NCI-H2081 (cell line): ENCODE measurements at places on chromosomes 1 and 21.
A peak's percentile ranks its signal among the peaks of the same experiment; 100 is the strongest.

GRCh38 chr1:44919400-44919799 lies 67.0 kb downstream of the EIF2B3 start:
- no peak for DNase-seq

- no peak for DNase-seq
These were observed 2.6 kb upstream of the MFN2 start for GRCh38 chr1:11977625-11978024.

DNA sequence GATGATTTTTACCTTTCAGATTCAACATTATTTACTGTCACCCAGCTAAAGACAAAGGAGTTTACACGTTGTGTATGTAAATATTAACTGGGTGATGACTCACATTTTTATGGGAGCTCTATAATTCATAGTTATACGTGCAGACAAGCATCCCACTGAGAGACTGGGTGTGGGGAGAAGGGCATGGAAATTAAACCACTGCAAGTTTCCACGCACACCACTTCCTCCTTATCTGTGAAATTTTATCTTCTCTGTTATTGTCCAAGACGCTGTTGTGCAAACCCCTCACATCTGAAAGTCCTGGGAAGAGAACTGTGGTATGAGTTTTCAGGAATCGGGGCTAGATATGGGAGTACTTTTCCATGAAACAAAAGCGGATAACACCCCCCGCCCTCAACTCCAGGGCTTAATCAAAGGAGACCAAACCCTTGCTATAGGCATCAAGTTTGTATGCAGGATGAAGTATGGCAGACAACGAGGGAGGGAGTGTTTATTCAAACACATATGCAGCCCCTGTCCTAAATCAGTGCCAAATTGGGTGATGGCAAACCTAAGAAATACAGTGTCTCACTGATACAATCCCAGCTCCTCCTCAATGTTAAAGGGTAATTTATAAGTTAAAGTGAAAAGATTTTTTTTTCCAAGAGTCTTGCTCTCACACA lies 23.3 kb upstream of the DPT start:
- DNase-seq: no peak

GRCh38 chr1:198798923-198799386 lies 160.1 kb downstream of the PTPRC start:
- DNase-seq: no peak

- DNase-seq: peak; percentile 49
These were observed 11.6 kb downstream of the TINAGL1 start for GRCh38 chr1:31587720-31588423.

GRCh38 chr1:241918879-241919278 lies 38.7 kb upstream of the BECN2 start:
- DNase-seq: no peak

GRCh38 chr1:160748181-160748877 lies 9.3 kb downstream of the SLAMF7 start:
- DNase-seq: no peak

DNA sequence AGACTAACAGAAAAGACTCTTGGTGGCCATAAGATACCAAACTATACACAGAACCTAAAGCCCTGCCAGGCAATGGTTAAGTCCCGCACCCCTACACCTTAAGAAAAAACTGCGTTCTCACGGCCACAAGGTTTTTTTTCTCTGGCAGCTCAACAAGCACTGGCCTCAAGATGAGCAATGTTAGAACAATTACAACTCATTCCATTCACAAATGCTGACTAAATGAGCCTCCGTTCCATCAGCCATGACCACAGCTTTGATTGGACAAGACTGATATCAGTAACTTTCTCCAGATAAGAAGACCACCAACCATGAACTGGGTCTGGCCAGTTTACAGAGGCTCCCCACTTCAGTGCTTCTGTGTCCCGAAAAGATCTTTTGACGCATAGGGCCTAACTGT lies 31.9 kb downstream of the SEC16B start:
- no peak for DNase-seq

DNA sequence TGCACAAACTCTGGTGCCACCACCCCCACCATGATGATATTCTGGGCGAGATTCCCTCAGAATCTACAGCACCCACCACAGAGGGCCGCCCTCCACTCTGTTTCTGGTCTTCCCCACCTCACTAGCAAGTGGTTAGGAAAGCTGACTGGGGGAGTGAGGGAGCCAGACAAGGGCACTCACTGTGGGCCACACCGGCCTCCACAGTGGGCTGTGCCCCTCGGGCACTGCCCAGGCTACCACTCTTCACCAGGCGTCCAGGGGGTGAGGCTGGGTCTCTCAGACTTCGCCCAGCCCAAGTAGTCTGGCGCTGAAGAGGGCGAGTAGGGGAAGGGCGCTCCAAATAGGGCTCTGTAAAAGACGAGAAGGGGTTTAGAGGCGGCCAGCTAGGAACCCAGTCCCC lies 11.2 kb upstream of the GATAD2B start:
- no peak for DNase-seq

GRCh38 chr21:42317341-42317741 lies 2.1 kb upstream of the TFF3 start:
- peak; percentile 92 for DNase-seq

DNA sequence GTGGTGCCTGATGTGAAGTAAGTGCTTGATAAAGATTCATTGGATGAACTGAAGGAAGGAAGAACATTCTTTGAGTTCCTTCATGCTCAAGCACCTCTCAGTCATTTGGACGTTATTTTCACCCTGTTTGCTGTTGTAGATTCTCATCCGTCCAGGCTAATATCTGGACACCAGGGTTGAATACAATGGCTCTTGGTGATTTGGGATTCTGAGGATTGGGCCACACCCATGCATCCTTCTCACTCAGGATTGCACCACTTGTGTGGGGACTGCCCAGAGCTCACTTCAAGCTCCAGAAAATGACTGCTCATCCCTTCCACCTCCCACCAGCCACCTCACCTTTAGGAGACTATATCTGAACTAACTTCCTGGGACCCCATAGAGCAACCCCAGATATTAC lies 117.1 kb upstream of the IPO9 start:
- DNase-seq: no peak

DNA sequence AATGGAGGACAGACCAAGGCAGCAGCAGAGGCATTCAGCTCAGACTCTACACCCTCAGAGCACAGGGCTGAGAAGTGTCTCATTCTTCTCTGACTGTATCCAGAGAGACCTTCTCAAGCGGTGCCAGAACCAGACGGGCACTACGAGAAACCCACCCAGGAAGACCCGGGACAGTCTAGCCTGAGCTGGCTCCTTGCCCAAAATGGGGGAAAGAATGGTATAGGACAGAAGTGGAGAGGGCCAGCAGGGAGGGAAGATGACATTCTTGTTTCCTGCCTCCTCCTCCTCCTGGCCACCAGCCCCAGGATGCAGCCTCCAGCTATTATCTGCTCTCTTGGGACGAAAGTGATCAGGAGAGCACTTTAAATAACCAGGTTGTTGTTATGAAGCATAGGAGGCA lies 22.6 kb upstream of the PRELP start:
- no peak for DNase-seq

GRCh38 chr1:160911441-160911840 lies 26.5 kb upstream of the ITLN1 start:
- DNase-seq: no peak

GRCh38 chr1:48726557-48727215 lies 50.0 kb downstream of the BEND5 start:
- no peak for DNase-seq

GRCh38 chr1:7752512-7753417 lies 18.3 kb upstream of the VAMP3 start:
- peak; percentile 70 for DNase-seq

DNA sequence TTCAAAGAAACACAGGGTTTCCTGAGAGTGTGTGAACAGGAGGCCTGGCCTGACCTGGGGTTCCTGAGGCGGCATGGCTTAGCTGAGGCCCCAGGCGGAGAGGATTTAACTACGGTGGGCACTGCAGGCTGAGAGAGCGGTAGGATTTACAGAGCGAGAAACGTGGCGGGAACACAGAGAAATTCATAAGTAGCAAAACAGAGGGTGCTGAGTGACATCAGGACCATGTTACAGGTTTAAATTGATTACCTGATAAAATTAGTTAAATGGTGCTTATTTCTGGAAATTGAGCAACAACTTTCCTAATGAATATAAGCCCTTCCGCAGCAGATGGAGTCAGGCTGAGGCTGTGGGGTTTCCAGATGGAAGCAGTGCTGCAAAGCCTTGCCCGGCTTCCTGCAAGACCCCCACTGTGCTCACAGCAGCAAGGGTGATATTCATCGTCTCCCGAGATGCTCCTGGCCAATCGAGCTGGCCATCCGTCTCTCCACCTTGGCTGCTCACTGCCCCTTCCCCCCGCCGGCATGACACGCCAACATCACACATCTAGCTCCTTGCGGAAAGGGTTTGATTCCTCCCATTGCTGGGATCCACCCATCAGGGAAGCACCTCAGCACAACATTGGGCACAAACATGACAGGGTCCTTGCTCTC lies 69.4 kb upstream of the MORC3 start:
- DNase-seq: no peak

- DNase-seq: no peak
These were observed 239.8 kb downstream of the LMX1A start for GRCh38 chr1:165116732-165117131.

DNA sequence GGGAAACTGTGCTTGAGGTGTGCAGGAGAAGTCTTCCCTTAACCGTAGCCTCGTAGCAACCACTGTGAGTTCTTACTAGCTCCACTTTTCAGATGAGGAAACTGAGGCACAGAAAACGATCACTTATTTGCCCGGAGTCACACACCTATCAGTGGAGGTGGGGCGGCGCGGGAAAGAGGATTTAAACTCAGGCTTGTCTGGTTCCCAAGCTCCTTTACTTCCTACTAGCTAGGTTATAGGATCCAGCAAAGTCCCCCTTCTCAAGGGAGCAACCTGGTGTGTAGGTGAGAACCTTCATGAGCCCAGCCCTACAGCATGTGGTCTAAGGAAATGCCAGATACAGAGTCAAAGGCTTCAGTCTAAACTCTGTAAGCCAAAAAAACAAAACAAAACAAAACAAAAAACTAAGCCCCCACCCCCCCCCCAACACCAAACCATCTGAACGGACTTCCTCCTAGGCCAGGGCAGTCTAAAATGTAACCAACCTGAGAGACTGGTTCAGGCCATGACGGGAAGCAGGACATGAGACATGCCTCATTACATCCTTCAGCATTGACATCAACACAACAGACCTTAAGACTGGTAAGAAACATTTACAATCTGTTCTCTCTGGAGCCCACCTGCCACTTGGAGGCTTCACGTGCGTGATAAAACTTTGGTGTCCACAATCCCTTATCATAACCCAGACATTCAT lies 709 bp upstream of the FBXO42 start:
- no peak for DNase-seq

DNA sequence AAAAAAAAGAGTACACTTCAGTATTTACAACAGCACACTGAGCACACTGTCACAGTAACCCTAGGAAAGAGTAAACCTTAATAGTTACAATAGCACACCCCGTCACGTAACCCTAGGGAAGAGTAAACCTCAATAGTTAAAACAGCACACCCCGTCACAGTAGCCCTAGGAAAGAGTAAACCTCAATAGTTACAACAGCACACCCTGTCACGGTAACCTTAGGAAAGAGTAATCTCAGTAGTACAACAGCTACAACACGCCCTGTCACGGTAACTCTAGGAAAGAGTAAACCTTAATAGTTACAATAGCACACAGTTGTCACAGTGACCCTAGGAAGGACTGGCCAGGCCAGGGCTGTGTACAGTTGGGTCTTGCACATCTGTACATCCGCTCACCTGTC lies 3.0 kb downstream of the CDK11A start:
- DNase-seq: no peak

GRCh38 chr1:209648346-209648745 lies 3.9 kb downstream of the LAMB3 start:
- DNase-seq: no peak

DNA sequence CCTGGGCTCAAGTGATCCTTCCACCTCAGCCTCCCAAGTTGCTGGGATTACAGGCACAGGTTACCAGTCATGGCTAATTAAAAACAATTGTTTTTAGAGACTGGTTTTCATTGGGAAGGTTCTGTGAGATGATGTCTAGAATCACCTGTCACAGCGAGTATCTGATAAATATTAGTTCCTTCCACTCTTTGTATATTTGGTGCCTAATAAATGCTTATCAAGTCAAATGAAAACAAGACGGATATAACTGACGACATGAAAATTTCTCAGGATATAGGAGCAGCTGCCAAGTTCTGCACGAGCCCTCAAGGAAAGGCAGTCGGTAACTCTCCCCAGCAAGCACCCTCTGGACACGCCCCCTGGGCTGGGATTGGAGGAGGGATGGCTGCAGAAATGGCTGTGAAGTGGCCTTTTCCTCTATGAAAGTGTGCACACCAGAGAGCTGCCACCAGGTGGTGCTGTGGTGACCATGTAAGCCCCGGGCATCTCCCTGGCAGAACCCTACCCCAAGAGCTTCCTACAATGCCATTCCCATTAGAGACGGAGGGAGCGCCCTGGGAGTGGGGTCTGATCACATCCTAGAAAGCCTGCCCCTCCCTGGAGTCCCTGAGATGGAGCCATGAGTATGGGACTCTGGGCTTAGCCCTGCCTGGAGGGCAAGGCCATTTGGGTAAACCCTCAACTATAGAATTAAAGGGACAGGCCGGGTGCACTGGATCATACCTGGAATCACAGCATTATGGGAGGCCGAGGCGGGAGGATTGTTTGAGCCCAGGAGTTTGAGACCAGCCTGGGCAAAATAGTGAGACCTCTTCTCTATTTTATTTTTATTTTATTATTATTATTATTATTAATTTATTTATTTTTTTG lies 50.9 kb downstream of the HTR6 start:
- DNase-seq: peak; percentile 90

DNA sequence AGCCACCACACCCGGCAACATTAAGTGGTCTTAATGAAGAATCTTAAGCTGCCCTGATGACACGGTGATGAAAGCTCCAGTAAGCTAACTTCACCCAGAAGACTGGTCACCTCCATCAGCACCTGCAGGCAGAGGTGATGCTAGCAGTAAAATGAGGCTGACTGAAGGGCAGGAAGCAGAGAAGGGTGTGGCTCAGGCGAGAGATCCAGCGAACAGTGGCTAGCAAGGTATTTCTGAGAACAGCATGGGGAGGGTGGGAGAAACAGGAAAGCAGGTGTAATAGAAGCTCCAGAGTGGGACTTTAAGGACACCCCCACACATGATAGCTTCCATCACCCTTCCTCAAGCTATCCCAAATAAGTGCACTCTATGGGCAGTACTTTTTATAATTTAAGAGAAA lies 15.9 kb upstream of the DISP1 start:
- DNase-seq: no peak

DNA sequence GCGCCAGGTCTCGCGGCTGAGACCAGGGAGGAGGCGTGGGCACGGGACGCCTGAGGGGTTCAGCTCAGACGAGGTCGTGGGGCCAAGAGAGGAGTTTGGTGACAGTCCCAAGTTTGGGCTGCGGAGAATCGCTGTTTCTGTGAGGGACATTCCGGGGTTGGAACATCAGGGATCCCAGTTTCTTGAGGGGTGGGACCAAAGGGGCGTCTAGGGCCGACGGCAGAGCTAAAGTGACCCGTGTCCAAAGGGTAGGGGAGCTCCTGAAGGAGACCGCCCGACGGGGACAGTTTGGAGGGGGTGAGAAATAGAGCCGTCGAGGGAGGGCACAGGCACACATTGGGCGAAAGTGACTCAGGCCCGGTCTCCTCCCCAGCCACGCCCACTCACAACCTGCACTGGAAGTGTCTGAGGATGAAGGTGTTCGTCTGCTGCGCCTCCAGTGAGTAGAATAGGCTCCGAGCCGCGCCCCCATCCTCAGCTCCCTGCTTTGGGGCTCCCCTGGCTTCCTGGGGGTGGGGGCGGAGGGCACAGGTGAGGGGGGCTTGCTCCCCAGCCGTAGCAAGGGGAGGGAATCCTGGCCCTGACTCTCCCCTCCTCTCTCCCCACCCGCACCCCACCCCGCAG lies 7.0 kb downstream of the EFNA3 start:
- DNase-seq: no peak

- no peak for DNase-seq
These were observed 307.1 kb upstream of the RRP15 start for GRCh38 chr1:217977943-217978342.

- DNase-seq: no peak
These were observed 4.0 kb upstream of the PLEKHM2 start for GRCh38 chr1:15680131-15680530.
